ENCODE measurements at places on chromosomes 5 and 9.

- no peak for DNase-seq
These were observed 339.7 kb downstream of the NTRK2 start for GRCh38 chr9:85009251-85009650.

- no peak for DNase-seq
These were observed 240.7 kb upstream of the NREP start for GRCh38 chr5:111997711-111998110.

- no peak for DNase-seq
These were observed 11.0 kb downstream of the SPINK14 start for GRCh38 chr5:148179234-148179824.

DNA sequence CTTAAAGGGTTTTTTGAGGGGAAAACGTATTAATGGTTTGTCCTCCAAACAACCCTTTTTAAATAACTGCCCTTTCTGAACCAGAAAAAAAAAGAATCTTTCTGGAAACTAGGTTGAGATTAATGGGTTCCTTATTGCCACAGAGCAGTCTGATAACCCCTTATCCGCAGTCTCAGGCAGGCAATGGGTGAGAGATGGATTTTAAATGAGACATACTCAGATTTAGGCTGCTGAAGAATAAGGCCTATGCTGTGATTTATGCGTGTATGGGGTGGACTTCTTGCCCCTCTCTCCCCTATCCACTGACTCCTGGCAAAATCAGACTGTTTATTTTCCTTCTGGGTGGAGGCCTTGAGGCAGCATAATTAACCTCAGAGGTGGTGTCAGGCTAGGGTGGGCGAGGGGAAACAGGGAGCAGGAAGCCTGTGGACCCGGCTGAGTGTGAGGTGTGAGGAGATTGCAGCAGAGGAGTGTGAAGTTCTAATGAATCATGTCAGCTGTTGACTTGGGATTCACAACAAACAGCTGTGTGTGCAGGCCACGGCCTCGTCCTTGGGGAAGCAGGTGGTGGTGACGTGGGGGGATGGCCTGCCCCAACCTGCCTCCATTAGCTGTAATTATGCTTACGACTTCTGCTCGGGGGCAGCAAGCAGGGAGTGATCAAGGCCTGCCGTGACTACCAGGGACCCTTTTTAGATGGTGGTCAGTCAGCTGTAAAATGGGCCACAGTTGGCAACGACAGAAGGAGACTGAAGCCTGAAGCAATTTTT lies 196.4 kb downstream of the SEMA6A start:
- no peak for DNase-seq

All from activated CD8-positive, alpha-beta memory T cell treated with anti-CD3 and anti-CD28 coated beads for 4 hours (primary cell).